Foreskin keratinocyte (primary cell): ENCODE measurements at places on chromosomes 13 and 19. TPM values are rescaled to one million over a fixed set of nuclear protein-coding genes. Genes with fewer than 3 reads are reported as not detected.
A peak's percentile ranks its signal among the peaks of the same experiment; 100 is the strongest.

GRCh38 chr19:17227798-17228367, 1.9 kb downstream of the OCEL1 start:
- no peak for DNase-seq

- no peak for DNase-seq
Observed at GRCh38 chr13:50037788-50038187, 22.5 kb downstream of the KCNRG start.

The SHANK1 gene
- 0.21 and 0.37 TPM in 2 replicates for total RNA-seq

GRCh38 chr19:3413796-3414327, 47.5 kb downstream of the NFIC start:
- DNase-seq = no peak

DNA sequence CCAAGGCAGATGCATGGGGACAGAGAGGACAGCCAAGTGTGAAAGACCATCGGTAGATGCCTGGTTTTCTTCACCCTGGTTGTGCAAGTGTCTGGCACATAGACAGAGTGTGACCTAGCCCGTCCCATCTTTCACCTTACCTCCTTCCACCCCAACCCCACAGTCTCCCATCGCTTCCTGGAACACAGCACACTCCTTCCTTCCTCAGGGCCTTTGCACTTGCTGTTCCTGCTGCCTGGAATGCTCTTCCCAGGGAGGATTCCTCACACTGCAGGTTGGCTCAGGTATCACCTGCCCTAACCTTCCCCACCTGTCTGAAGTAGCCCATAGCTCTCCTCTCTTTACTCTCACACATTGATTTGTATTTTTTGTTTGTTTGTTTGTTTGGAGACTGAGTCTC, 3.0 kb downstream of the FIZ1 start:
- no peak for DNase-seq

- DNase-seq = no peak
Observed at GRCh38 chr13:41765813-41766212, 195.1 kb downstream of the VWA8 start.

DNA sequence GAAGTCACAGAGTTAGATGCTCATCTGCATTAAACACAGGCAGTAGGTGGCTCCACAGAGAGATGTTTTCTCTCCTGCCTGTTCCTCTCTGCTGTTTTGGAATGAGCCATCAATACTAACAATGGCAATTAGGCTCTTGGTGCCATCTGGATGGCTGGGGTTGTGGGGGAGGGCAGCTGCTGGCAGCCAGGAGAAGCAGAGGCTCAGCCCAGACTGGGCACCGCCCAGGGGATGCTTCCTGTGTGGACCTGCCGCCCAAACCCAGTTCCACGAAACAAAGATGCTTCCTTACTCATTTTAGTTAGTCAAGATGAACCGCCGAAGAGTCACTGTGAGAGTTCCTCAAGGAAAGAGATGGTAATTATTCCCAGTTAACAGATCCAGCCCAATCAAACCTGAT, 50.8 kb upstream of the PCDH8 start:
- no peak for DNase-seq

The ADGRE3 gene
- not detected in 2 replicates for total RNA-seq

DNA sequence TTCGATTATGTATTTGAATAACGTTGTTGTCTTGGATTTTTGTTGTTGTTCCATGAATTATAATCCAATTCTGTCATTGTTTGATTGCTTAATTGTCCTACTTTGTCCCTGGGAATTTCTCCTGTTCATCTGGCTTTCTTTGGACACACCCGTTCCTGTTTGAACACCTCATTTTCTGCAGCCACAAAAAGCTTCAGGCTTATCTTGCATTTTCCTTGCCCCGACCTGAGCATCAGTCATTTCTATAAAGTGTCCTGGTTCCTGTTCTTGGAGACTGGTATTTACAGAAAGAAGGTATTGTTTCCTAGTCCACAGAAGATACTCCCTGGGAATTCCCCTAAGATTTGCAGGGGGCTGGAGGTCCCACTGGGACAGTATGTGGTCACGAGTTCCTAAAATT, 731.8 kb upstream of the ARGLU1 start:
- peak; percentile 11 for DNase-seq

The PABPC3 gene
- total RNA-seq = 0.14 and 0.17 TPM in 2 replicates

The ZNF700 gene
- 8.1 and 8.3 TPM in 2 replicates for total RNA-seq

DNA sequence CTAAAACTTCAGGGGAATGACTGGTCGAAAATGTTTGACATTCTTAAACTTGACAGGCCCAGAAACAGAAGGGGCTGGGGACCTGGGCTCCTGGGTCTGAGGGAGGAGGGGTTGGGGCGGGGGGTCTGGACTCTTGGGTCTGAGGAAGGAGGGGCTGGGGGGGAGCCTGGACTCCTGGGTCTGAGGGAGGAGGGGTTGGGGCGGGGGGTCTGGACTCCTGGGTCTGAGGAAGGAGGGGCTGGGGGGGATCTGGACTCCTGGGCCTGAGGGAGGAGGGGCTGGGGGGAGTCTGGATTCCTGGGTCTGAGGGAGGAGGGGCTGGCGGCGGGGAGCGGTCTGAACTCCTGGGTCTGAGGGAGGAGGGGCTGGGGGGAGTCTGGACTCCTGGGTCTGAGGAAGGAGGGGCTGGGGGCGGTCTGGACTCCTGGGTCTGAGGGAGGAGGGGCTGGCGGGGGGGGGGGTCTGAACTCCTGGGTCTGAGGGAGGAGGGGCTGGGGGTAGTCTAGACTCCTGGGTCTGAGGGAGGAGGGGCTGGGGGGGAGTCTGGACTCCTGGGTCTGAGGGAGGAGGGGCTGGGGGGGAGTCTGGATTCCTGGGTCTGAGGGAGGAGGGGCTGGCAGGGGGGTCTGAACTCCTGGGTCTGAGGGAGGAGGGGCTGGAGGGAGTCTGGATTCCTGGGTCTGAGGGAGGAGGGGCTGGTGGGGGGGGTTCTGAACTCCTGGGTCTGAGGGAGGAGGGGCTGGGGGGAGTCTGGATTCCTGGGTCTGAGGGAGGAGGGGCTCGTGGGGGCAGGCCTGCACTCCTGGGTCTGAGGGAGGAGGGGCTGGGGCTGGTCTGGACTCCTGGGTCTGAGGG, 5.5 kb upstream of the KLK6 start:
- no peak for DNase-seq

The HOMER3 gene
- 142 and 160 TPM in 2 replicates for total RNA-seq

DNA sequence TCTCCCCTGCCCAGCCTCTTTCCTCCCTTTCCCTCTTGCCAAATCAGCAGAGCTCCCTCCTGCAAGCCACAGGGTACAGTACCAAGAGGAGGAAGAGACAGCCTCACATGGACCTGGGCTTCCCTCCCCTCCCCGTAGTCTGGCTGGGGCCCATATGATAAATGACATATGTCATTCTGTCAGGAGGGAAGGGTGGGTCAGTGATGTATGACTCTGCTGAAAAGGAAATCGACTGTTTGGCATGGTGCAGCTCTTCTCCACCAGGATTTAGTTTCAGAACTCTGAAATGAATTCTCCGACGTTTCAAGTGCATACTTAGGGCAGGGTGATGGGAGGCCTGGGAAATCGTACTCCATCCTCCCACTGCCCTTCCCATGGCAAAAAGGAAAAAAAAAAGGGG, 9.8 kb downstream of the TSHZ3 start:
- no peak for DNase-seq

GRCh38 chr19:825897-826644, 1.6 kb upstream of the AZU1 start:
- no peak for DNase-seq

DNA sequence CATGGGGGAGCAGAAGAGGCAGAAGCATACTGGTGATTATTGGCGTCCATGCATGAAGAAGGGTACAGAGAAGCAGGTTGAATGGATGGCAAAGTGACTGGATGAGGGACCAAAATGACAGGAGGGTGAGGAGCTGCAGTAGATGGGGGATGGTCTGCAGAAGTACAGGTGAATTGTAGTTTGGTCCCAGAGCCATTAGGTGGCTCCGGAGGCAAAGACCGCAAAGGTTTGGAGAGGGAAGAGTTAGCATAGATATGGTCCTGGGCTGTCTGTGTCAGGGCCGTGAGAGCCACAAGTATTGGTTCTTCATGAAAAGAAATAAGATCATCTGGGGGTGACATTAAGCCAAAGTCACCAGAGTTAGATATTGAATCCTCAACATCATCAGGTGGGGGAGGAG, 59.0 kb upstream of the ZNF726 start:
- DNase-seq = no peak

GRCh38 chr13:33205804-33206221, 79.7 kb downstream of the STARD13 start:
- DNase-seq = no peak

The CDC42EP5 gene
- 27.1 and 32.1 TPM in 2 replicates for total RNA-seq

The DENND1C gene
- total RNA-seq = 0.07 and 0.10 TPM in 2 replicates

DNA sequence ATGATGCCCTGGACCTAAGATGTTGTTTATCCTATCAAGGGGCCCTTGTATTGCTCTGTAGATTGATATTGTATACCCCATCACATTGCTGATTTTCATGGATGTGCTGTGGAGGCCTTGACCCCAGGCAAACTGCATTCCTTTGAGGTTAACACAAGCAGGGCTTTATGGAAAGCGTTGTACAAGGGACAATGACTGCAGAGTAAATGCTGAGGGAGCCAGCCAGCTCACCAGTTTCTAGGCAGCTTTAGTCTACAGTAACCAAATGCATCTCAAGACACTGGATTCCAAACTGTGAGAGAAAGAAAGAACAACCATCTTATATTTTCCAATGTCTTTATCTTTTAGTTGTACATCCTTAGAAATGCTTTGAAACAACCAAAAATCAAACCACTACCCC, 34.1 kb upstream of the EDNRB start:
- peak; percentile 5 for DNase-seq

DNA sequence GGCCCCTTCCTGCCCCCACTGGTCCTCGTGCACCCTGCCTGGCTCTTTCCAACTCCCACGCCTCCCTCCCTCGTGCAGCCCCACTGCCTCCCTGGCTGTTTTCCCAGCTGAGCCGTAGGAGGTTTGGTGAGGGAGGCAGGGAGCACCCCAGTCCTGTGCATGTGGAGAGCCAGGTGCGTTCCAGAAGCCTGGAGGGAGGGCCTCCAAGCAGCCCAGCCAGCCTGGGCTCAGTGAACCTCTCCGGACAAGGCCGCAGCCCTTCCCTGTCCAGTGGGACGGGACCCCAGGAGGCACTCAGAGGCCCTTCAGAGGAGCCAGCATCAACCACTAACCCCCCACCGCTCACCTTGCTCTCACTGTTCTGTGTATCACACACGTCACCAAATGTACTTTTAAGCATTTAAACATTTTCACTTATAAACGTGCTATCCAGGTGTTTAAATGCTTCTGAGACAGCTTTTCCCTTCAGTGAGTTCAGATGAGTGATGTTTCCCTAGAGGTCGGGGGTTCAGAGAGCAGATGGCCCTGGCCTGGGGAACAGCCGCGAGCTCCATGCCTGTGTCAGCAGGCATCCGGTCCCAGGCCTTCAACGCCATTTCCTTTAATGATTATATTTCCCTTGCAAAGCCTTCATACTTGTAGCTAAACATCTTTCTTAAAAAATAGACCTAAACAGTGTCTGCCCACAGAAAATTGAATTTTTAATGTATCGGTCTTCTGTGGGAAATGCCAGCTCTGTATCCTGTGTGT, 122.6 kb downstream of the ATP11A start:
- no peak for DNase-seq

DNA sequence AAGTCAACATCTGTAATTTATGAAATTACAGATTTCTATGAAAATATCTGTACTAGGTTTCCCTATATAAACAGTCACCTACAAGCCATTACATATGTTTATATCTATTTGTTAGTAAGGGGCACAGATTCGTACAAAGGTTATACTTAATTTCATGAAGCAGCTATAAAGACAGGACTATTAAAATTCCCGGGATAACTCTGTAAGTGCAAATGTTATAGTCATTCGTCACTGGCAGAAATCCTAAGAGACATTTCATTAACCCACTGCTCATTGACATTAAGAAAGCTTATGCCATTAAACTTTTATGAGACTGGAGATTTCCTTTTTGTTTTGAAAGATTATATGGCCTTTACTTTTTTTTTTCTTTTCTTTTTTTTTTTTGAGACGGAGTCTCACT, 122.9 kb downstream of the MYO16 start:
- no peak for DNase-seq

- no peak for DNase-seq
Observed at GRCh38 chr19:33465371-33465770, 56.2 kb downstream of the PEPD start.

DNA sequence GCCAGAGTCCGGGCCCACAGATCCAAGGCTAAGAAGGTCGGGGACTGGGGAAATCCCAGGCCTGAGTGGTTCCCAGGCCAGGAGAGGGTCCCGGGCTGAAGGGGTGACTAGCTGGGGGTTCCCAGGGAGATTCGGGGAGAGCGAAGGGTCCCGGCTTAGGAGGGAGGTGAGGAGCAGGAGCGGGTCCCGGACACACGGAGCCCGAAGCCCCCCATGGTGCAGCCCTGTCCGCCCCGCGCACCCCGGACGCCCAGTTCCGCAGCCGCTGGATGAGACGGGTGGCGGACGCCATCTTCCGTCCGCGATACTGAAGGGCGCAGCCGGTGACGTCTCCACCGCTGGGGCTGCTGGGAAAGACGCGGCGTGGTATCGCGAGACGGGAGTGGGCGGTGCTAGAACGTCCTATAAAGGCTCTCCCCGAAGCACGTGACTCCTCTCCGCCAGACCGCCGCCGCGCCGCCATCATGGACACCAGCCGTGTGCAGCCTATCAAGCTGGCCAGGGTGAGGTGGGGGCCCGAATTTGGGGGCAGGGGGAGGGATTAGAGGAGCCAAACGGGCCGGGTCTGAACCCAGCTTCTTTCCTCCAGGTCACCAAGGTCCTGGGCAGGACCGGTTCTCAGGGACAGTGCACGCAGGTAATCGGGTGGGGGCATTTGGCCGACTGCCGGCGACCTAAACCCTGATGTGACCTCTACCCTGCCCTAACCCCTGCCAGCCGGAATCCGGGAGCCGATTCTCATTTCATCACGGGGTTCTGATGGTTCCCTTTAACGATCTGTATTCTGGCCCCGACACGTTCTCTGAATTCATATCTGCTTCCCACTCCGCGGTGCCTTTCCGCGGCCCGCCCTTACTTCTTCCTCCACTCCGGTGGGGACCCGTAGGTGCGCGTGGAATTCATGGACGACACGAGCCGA, at the start of the genes NDUFA7 and RPS28:
Gene NDUFA7 (minus strand): TSS at position 309 of the 919 bp plus-strand sequence. CDS start 17 bp downstream, at position 292.
Gene RPS28 (plus strand): TSS at position 430 of the 919 bp plus-strand sequence. CDS start 35 bp downstream, at position 465.
- peak; percentile 82 for DNase-seq

GRCh38 chr13:46172531-46172991, 9.4 kb downstream of the LCP1 start:
- peak; percentile 62 for DNase-seq
